ENCODE measurements at places on chromosomes 7 and 10. TPM values are rescaled to one million over a fixed set of nuclear protein-coding genes. Genes with fewer than 3 reads are reported as not detected.

DNA sequence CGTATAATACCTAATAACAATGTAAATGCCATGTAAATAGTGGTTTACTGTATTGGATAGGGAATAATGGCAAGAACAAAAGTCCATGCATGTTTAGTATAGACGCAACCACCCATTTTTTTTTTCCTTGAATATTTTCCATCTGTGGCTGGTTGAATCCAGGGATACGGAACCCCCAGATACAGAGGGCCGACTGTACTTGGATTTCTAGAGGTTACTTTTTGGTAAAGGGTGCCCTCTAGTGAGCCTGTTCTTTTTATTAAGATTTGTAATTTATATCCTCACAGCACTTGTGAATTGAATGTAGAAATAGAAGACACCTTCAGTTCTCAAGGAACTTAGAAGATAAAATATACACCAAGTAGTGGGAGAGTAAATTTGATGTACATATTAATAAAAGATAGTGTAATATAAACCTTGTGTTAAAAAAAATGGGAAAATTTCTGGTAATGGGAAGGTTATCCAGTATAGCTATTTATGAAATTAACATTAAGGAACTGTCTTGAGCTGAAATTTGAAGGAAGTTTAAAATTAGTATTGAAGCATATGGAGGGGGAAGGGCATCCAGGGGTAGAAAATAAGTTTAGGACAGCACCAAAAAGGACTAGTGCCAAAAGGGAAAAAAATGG, 32.0 kb downstream of the EXOC6 start:
- H3K4me3 ChIP-seq, result no peak overlapping the region
- no peaks in the 10 kb centered on the region for H3K27me3 ChIP-seq
- peaks cover 13% of the 10 kb centered on the region for H3K4me1 ChIP-seq
- H3K36me3 ChIP-seq, result no peaks in the 10 kb centered on the region

CPA2 gene
- 3.1 TPM for total RNA-seq

AKR1C4 gene
- total RNA-seq, result not detected

- no peaks in the 10 kb centered on the region for H3K4me1 ChIP-seq
- peaks cover 9% of the 10 kb centered on the region for H3K27me3 ChIP-seq
- H3K4me3 ChIP-seq, result no peak overlapping the region
- no peak for DNase-seq
Observed at GRCh38 chr10:99123336-99123735, 112.3 kb downstream of the HPSE2 start.

GRCh38 chr7:38940774-38941173, 31.8 kb upstream of the VPS41 start:
- peaks cover 2% of the 10 kb centered on the region for H3K27me3 ChIP-seq
- DNase-seq, result no peak
- no peaks in the 10 kb centered on the region for H3K36me3 ChIP-seq
- H3K4me3 ChIP-seq, result no peak overlapping the region

DNA sequence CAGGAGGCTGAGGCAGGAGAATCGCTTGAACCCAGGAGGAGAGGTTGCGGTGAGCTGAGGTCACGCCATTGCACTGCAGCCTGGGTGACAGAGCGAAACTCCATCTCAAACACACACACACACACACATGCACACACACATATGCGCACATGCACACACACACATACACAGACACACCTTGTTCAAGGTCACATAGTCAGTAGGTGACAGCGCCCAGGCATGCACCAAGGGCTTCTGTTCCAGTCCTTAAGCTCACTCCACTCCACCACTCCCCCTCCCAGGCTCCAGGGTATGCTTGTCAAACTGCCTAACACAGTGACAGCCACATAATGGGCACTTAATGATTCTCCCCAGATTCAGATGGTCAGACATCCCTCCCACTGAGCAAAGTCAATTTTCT, 37.0 kb downstream of the KCNMA1 start:
- no peak overlapping the region for H3K4me3 ChIP-seq
- no peak for DNase-seq
- H3K4me1 ChIP-seq, result peaks cover 2% of the 10 kb centered on the region

C1GALT1 gene
- 44.0 TPM for total RNA-seq

DNA sequence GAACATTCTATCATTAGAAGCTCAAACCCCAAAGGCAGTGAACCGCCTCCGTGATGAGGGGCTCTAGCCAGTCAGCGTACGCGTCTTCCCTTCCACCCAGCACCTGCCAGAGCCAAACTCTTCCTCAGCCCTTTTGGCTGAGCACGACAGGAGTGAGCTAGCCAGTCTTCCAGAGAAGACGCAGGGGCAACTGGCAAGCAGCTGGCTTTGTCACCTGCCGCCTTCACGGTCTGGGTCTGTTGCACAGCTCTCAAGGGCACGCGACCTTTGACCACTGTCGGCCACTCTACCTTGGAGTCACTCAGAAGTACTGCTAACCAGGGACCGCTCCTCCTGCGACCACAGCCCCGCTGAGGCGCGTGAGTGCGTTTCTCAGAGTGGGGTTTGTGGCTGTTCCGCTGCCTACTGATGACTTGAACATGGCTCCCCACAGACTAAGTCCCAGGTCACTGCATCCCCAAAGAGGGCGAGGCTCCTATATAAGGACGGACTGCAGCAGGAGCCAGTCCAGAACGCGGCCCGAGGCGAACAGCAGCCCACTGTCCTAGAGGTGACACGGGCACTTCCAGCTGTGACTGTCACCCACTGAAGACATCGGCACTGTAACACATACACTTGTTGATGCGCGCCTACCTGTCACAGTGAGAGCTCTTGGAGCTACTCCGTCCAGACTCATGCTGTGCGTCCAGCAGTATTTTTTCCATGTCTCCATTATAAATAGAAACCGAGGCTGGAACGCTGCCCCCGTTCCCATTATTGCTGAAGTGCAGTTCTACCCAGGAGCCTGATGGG, 8.4 kb downstream of the BNIP3 start:
- no peak for DNase-seq
- peak overlapping the region; percentile 48 for H3K4me3 ChIP-seq
- peaks cover 32% of the 10 kb centered on the region for H3K4me1 ChIP-seq
- no peaks in the 10 kb centered on the region for H3K27me3 ChIP-seq

GRCh38 chr7:112296432-112296831, 89.9 kb downstream of the ZNF277 start:
- H3K36me3 ChIP-seq, result no peaks in the 10 kb centered on the region
- DNase-seq, result no peak
- H3K27ac ChIP-seq, result no peak overlapping the region
- H3K4me1 ChIP-seq, result no peaks in the 10 kb centered on the region
- no peaks in the 10 kb centered on the region for H3K27me3 ChIP-seq
- H3K4me3 ChIP-seq, result no peak overlapping the region

ZNF853 gene
- 5.6 TPM for total RNA-seq

- H3K27ac ChIP-seq, result no peak overlapping the region
- H3K36me3 ChIP-seq, result no peaks in the 10 kb centered on the region
- no peak for DNase-seq
- no peaks in the 10 kb centered on the region for H3K27me3 ChIP-seq
Observed at GRCh38 chr10:97843281-97843671, 6.4 kb upstream of the GOLGA7B start.

RAPGEF5 gene
- total RNA-seq, result 2.4 TPM

DNA sequence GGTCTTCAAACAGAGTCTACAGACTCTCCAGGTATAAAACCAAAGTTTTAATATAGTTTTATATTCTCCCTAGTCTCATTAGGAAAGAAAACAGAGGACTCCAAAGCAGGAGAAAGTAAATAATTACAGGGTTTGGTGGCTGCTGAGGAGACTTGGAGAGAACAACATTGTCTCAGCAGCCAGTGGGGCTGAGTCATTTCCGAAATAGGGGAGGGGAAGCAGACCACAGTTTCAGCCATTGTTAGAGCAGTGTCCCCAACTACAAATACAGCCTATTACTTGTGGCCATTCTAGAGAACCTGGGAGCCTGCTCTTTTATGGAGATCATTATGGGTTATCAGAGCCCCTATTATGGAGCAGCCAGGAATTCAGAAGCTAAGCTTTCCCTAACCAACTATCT, 44.2 kb upstream of the A1CF start:
- no peaks in the 10 kb centered on the region for H3K36me3 ChIP-seq
- no peak overlapping the region for H3K4me3 ChIP-seq
- no peaks in the 10 kb centered on the region for H3K4me1 ChIP-seq
- DNase-seq, result no peak
- no peak overlapping the region for H3K27ac ChIP-seq

DNA sequence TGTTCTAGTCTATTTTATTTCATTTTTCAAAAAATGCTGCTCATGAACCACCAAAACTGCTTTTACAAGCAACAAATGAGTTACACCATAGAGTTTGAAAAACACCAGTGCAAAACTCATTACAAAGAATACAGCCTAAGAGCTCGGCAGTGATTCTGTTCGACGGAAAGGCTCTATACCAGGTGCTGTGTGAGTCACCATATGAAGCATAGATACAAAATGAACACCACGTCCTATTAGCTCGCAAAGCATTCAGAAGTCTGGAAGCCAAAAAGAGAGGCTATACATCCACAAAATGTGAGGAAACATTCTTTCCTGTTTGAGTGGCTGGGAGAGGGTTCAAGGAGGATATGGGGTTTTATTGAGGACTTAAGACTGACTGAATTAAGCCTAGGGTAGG, 136.1 kb downstream of the ATE1 start:
- no peaks in the 10 kb centered on the region for H3K4me1 ChIP-seq
- DNase-seq, result no peak

GATA3 gene
- total RNA-seq, result 75.3 TPM

- no peaks in the 10 kb centered on the region for H3K4me1 ChIP-seq
- DNase-seq, result no peak
- H3K27me3 ChIP-seq, result no peaks in the 10 kb centered on the region
- H3K27ac ChIP-seq, result no peak overlapping the region
- no peak overlapping the region for H3K4me3 ChIP-seq
- no peaks in the 10 kb centered on the region for H3K36me3 ChIP-seq
Observed at GRCh38 chr7:70210936-70211310, 612.6 kb downstream of the AUTS2 start.

- H3K27me3 ChIP-seq, result no peaks in the 10 kb centered on the region
- H3K4me1 ChIP-seq, result peaks cover 24% of the 10 kb centered on the region
- no peaks in the 10 kb centered on the region for H3K36me3 ChIP-seq
- H3K4me3 ChIP-seq, result no peak overlapping the region
- no peak overlapping the region for H3K27ac ChIP-seq
- DNase-seq, result no peak
Observed at GRCh38 chr10:43440463-43441134, 3.7 kb downstream of the ZNF487 start.

SLC26A3 gene
- not detected for total RNA-seq

- no peak overlapping the region for H3K4me3 ChIP-seq
- H3K27me3 ChIP-seq, result no peaks in the 10 kb centered on the region
- no peaks in the 10 kb centered on the region for H3K36me3 ChIP-seq
- no peak overlapping the region for H3K27ac ChIP-seq
- no peaks in the 10 kb centered on the region for H3K4me1 ChIP-seq
- no peak for DNase-seq
Observed at GRCh38 chr7:159004411-159004810, 140.3 kb downstream of the VIPR2 start.

DNA sequence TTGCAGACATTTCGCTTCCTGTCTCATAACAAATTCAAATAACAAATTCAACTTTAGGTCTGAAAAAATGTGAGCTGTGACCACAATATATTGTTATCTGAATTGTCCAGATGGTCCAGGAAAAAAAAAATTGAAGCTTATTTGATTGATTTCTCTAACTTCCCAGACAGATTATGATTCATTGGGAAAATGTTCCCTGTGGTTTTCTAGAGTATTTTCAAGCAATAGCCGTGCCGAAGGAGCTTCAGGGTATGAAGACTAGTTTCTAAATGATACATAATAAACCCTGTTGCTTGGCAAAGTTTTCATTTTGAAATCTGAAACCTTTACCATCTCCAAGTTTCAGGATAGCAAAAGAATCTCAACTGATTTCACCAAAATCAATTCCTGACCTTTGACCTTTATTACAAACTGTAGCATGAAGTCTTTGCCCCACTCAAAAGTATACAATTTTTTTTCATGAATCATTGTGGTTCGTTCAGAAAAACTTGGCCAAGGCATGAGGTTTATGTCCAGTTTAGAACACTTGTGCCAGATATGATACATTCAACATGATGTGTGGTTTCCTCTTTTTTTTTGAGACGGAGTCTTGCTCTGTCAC, 109.9 kb downstream of the JCAD start:
- no peaks in the 10 kb centered on the region for H3K36me3 ChIP-seq
- H3K27ac ChIP-seq, result no peak overlapping the region
- H3K4me1 ChIP-seq, result no peaks in the 10 kb centered on the region
- no peaks in the 10 kb centered on the region for H3K27me3 ChIP-seq
- DNase-seq, result no peak

SPDYE18 gene
- total RNA-seq, result 2.4 TPM

DNA sequence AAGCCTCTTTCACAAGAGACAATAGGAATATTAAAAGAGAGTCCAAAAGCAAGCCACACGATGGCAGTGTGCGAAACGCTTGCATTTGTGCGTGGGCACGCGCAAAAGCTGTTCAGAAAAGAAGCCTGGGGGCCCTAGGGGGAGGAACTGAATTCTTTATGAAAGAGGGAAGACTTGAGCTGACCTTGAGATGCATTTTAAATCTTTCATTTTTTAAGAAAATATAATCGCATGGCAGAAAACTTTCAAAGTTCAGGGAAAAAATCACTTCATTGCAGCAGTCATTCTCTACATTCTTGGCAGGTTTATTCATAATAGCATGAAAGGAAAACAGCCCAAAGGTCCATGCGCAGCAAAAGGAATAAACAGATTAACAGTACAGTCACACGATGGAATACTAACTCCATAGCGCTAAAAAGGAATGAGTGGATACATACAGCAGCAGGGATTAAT, 206.5 kb upstream of the PRKCQ start:
- no peaks in the 10 kb centered on the region for H3K4me1 ChIP-seq
- no peaks in the 10 kb centered on the region for H3K27me3 ChIP-seq
- no peaks in the 10 kb centered on the region for H3K36me3 ChIP-seq
- no peak overlapping the region for H3K27ac ChIP-seq

- no peak for DNase-seq
- H3K4me1 ChIP-seq, result no peaks in the 10 kb centered on the region
- no peak overlapping the region for H3K27ac ChIP-seq
- no peaks in the 10 kb centered on the region for H3K36me3 ChIP-seq
Observed at GRCh38 chr10:111037858-111038257, 39.0 kb upstream of the ADRA2A start.

- no peak overlapping the region for H3K27ac ChIP-seq
- no peak overlapping the region for H3K4me3 ChIP-seq
- no peak for DNase-seq
Observed at GRCh38 chr10:48506147-48506917, 98.5 kb downstream of the ARHGAP22 start.

CALHM1 gene
- not detected for total RNA-seq

GRCh38 chr10:79027147-79028055, 41.4 kb upstream of the ZMIZ1 start:
- no peaks in the 10 kb centered on the region for H3K36me3 ChIP-seq
- no peak overlapping the region for H3K27ac ChIP-seq
- peaks cover 53% of the 10 kb centered on the region for H3K4me1 ChIP-seq
- H3K27me3 ChIP-seq, result peaks cover 13% of the 10 kb centered on the region
- H3K4me3 ChIP-seq, result no peak overlapping the region
- peak; percentile 45 for DNase-seq

- no peaks in the 10 kb centered on the region for H3K36me3 ChIP-seq
- no peaks in the 10 kb centered on the region for H3K27me3 ChIP-seq
- no peaks in the 10 kb centered on the region for H3K4me1 ChIP-seq
- H3K27ac ChIP-seq, result no peak overlapping the region
Observed at GRCh38 chr10:56319386-56319785, 41.7 kb downstream of the ZWINT start.

C10orf120 gene
- not detected for total RNA-seq

GRCh38 chr7:127918130-127918529, 113.1 kb downstream of the LRRC4 start:
- no peak overlapping the region for H3K4me3 ChIP-seq
- no peak overlapping the region for H3K27ac ChIP-seq
- H3K27me3 ChIP-seq, result no peaks in the 10 kb centered on the region
- no peaks in the 10 kb centered on the region for H3K36me3 ChIP-seq
- DNase-seq, result no peak
- no peaks in the 10 kb centered on the region for H3K4me1 ChIP-seq

- peaks cover 4% of the 10 kb centered on the region for H3K4me1 ChIP-seq
- no peak overlapping the region for H3K4me3 ChIP-seq
- no peak for DNase-seq
- no peaks in the 10 kb centered on the region for H3K36me3 ChIP-seq
- no peaks in the 10 kb centered on the region for H3K27me3 ChIP-seq
- no peak overlapping the region for H3K27ac ChIP-seq
Observed at GRCh38 chr7:151679881-151680612, 160.4 kb upstream of the RHEB start.
